ENCODE measurements at places on chromosomes 1 and 21.

GRCh38 chr1:85327759-85328158 lies 51.3 kb upstream of the BCL10 start:
- no peak for DNase-seq

GRCh38 chr1:233654658-233655280 lies 40.9 kb downstream of the KCNK1 start:
- no peak for DNase-seq

GRCh38 chr1:220673921-220674320 lies 16.2 kb upstream of the C1orf115 start:
- DNase-seq = no peak

GRCh38 chr1:234532503-234532922 lies 53.5 kb upstream of the TARBP1 start:
- DNase-seq = no peak

GRCh38 chr1:91596474-91596873 lies 95.8 kb downstream of the CDC7 start:
- no peak for DNase-seq

DNA sequence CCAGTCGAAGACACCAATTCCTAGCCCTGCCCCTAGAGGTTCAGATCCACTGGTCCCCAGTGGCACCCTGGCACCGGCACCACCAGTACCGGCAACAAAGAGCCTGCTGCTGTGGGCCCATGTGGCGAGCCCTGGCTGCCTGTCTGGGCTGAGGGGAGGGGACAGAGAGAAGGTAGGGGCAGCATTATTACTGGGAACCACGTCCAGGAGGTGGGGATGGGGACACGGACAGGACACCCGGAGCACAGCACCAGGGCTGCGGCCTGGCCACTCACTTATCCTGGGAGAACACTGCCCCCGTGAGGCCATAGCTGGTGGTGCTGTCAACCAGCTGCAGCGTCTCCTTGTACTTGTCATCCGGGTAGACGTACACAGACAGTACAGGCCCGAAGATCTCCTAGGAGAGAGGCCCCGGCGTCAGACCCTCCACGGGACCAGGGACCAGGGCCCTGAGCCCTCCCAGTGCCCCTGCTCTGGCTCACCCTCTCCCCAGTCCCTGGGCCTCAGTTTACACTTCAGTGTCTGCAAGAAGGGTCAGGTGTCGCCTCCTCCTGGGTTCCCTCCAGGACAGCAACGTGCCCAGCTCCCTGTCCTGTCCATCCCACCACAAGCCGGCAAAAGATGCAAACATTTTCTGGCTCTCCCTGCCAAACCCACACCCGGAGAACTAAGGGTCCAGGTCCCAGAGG lies 15.8 kb upstream of the TAS1R2 start:
- peak; percentile 52 for DNase-seq

GRCh38 chr1:150575072-150575489 lies 4.3 kb downstream of the MCL1 start:
- DNase-seq = no peak

DNA sequence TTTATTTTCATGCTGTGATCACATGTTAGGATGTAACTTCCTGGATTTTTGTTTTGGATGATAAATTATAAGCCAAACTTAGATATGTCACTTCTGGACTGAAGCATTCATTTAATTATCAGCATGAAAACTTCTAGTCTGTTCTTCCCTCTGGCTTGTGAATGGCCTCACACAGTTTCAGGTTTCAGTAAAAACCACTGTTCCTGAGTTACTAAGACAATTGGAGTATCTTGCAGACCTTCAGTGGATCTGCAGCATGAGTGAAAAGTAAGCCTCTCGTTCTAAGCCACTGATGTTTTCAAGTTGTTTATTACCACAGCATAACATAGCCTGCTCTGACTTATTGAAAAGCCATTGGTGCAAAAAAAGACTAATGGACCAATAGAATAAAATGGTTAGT lies 55.3 kb upstream of the RGS21 start:
- DNase-seq = no peak

- DNase-seq = no peak
These were observed 44.0 kb downstream of the UBASH3A start for GRCh38 chr21:42447732-42448131.

- no peak for DNase-seq
These were observed 31.4 kb upstream of the PROX1 start for GRCh38 chr1:213956295-213956770.

DNA sequence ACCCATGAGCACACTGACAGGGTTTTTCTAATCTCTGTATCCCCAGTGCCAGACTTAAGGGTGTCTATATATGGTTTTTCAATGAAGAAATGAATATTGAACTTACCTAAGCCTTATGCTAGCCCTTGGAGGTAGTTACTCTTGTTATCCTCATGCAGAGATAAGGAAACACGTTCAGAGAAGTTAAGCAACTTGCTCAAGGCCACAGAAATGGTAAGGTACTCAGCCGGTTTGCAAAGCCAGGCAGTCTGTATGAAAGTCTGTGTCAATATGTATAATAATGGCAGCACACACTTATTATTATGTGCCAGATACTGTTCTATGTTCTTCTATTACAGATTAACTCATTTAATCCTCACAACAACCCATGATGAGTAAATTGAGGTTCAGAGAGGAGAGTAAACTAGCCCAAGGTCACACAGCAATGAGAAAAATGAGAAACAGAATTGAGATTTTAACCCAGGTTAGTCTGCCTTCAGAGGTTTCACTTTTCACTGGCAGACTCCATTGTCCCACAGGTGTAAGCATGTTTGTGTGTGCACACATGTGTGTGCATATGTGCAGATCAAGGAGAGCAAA lies 54.6 kb upstream of the CSF3R start:
- no peak for DNase-seq

- DNase-seq = peak; percentile 82
These were observed 14.5 kb upstream of the NLRP3 start for GRCh38 chr1:247401310-247402119.

GRCh38 chr1:209527993-209528717 lies 55.4 kb upstream of the CAMK1G start:
- DNase-seq = no peak

DNA sequence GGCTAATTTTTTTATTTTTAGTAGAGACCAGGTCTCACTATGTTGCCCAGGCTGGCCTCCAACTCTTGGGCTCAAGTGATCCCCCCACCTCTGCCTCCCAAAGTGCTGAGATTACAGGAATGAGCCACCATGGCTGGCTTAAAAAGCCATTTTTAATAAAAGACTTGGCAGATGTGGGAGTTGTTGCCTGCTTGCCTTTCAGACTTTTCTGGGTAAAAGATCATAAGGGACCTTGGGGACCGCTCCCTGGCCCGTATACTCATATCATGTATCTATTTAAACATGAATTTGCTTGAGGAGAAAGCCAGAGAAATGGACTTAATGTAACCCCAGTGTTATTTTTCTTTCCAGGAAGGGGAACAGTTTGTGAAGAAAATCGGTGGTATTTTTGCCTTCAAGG lies 23.4 kb upstream of the PODN start:
- no peak for DNase-seq

DNA sequence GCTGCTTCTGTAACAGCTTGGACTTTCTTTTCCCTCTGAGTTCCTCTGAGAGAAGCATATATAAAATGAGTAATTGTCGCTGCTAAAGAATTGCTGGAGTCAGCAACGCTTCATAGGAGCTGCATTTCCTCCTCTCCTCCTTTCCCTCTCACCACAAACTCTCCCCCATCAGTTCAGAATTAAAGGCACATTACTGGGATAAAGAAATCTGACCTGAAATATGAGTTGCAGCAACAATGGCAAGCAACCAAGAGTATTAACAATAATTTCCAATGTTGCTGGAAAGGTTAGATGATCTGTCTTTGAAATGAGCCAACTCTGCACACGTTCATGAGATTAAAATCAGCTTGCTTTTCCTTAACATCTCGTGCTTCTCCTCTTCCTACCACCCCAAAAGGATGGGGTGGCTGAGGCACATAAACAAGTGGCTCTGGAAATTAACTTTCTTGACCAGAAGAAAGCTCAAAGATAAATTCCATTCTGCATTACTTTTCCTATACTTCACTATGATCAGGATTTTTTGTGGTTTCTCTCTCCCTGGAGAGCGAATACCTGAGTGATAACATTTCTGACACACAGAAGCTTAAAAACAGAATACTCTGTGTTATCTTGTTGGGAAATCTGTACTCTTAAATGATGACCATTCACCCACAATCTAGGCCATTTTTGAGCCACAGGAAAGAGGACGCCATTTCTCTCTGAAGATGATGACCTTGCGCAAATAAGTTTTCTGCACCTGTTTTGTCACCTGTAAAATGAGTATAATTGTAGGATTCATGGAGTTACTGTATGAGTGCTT lies 90.2 kb downstream of the TGFBR3 start:
- no peak for DNase-seq

DNA sequence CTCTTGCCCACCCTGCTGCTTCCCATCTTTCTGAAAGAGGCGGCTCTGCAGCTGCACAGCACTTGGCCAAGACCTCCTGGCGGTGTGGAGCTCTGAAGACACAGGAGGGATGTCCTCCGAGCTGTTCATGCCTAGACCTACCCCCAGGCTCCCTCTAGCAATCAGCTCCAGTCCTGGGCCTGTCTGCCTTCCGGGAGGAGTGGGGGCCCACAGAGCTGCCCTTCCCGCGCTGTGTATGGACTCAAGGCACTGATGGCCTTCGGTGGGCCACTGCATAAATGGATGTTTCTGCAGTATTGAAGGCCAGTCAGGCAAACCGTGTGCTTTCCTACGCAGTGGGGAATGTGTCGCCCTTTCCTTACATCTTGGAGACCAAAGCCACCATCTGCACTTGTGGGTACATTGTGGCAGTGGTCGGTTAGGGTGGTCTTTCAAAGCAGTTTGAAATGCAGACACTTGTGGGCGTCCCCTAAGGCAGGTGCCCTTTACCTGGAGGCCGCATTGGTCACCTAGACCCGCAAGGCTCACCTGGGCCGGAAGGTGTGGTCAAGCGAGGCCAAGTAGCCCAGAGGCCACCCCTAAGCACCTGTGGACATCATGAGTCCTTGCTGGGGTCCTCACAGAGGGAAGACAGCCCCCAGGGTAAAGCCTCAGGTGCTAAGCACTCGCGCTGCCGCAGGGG lies 912 bp upstream of the PKNOX1 start:
- no peak for DNase-seq

Data from NCI-H2081 (cell line).